ENCODE measurements at places on chromosomes 7 and 10.

GRCh38 chr7:33395340-33395739 lies 266.0 kb downstream of the BBS9 start:
- DNase-seq = peak; percentile 84

DNA sequence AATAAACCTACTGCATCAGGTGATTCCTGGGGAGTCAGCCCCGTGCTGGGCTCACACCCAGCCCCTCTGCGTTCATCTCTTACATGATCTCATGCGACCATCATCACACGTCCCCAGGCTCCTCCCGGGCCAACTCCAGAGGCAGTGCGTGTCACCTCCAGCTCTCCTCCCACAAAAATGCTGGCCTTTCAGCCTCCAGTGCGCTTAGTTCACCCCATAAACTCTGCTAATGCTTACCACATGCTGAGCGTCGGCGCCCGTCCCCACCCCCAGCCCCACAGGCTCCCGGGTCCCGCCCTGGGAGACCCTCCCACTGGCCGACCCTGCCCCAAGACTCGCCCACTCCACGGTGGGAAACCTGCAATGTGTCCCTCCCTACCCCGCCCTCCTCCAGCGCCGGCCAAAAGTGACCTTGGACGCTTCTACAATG lies 816 bp upstream of the SDK1 start:
- DNase-seq = peak; percentile 57

DNA sequence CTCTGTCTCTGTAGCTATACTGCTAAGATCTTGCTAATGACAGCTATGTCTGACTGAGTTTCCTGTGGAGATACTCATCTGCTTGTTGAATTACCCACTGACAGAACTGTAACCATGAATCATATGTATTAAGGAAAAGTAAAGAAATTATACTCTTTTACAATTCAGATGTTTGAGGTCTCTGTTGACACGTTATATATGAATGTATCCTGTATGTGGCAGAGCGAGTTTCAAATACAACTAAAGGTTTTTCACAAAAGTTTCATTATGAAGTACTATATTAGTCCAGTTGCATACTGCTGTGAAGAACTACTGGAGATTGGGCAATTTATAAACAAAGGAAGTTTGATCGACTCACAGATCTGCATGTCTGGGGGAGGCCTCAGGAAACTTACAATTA lies 232.5 kb downstream of the CDK14 start:
- DNase-seq = no peak

DNA sequence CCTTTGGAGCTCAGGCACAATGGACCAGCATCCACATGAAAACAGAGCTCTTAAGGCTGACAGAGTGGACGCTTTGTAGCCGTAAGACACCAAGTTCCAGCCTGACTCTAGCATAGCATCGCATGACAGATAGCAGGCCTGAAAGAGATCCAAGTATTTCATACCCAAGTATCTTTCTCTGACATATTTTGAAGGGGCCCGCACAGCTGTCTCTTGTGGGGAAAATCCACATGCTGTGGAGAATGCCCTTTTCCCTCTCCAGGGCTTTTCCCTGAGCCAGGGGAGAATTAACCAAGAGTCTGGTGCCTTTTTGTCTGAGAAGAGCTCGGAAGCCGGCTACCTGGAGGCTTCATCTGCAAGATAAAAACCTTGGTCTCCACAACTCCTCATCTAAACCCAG lies 51.0 kb downstream of the CFAP46 start:
- DNase-seq = no peak

DNA sequence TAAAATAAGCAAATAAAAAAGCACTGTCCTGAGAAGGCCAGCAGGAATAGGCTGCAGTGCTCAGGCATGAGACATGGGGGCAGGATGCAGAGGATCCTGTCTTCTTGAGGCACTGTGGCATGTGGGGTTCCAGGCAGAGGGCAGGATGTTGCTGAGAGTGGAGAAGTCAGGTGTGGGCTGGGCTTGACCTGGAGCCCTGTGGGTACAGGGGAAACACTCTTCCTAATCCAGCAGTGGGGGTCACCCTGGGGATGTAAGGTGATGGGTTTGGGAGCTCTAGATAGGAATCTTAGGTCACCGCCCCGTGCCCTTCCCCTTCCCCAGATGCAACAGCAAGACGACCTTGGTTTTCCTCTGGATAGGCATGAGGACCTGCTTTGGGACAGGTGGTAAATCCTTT lies 13.6 kb downstream of the SUMF2 start:
- DNase-seq = no peak

DNA sequence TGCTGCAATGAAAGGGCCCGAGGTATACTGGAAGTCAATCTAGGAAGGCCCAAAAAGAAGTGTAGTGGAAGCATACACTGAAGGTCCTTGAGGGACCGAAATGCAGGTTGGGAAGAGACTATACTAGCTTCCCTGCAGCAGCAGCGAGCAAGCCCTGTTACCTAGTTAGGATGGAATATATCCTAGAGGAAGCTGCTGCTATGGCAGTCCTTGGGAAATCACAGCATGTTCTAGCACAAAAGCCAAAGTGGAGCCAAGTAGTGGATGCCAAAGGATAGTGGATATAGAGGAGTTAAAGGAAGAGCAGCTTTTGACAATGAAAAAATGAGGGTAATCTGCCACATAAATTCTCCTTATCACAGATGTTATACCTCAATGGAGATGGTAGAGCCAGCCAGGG lies 123.8 kb upstream of the STARD3NL start:
- no peak for DNase-seq

- DNase-seq = no peak
These were observed 109.6 kb downstream of the NKX6-2 start for GRCh38 chr10:132676193-132676891.

DNA sequence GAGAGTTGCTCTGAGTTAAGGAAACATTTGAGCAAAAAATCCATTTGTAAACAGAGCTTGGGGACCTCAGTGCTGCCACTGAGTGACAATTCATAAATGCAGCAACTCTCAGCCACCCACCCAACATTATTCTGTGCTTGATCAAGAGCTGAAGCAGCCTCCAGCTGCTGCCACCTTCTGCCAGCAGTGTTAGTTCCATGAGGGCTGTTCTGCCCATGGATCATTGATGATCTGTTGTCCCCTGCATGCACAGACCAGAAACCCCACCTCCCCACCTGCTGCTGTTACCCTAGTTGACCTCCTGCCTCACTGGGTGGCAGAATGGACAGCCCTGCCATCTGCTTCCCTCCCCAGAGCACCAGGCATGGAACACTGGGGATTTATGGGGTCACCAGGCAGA lies 305.4 kb downstream of the KCNMA1 start:
- DNase-seq = peak; percentile 74

GRCh38 chr7:80950550-80950967 lies 31.7 kb upstream of the SEMA3C start:
- DNase-seq = no peak

- DNase-seq = no peak
These were observed 32.1 kb downstream of the FAS start for GRCh38 chr10:89022734-89023133.

DNA sequence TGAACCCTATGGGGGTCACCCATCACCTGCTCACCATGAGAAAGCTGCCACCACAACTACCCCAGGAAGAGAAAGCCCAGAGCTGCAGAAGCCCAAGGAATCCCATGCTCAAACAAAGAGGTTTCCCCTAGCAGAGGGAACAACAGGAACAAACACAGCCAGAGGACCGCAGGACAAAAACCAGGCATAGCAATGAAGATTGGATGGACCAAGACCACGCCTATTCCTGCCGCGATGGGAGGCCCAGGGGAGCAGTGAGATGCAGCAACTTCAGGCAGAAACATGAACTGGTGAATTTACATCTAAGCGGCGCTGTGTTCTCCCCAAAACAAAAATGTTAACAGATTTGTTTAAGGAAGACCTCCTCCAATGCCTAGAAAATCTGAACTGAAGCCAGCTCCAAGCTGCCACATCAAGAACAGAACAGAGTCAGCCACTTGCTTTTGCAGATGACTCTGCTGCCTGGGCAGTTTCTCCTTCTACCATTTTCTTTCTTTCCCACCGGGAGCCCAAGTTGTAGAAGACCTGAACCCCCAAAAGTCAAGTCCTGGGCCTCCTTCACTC lies 134.2 kb upstream of the NEBL start:
- no peak for DNase-seq

- DNase-seq = peak; percentile 78
These were observed 11.3 kb downstream of the CPA2 start for GRCh38 chr7:130277763-130278643.

- no peak for DNase-seq
These were observed 23.1 kb downstream of the NRBF2 start for GRCh38 chr10:63156236-63156635.

- peak; percentile 27 for DNase-seq
These were observed 882 bp downstream of the PDCD11 start for GRCh38 chr10:103397191-103397825.

- DNase-seq = no peak
These were observed 45.7 kb upstream of the NXPH1 start for GRCh38 chr7:8387551-8388256.

GRCh38 chr10:126016156-126016805 lies 119.9 kb downstream of the FANK1 start:
- peak; percentile 25 for DNase-seq

DNA sequence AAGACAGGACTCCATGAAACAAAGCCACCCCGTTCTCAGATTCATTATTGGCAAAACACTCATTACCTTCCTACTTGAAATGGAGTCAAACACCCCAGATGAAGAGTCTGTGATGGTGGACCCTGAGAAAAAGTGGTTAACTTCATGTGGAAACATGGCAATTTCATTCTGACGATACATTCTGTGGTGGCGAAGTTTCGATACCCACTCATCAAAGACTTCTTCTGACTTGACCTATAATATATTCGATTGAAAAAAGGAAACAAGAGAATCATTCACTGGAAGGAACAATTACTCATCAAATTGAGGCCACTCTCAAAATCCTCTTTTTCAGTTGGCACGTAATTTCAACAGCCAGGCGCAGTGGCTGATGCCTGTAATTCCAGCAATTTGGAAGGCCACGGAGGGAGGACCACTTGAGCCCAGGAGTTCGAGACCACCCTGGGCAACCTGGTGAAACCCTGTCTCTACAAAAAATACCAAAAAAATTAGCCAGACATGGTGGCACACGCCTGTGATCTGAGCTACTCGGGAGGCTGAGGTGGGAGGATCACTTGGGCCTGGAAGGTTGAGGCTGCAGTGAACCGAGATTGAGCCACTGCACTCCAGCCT lies 108.8 kb upstream of the GSDME start:
- no peak for DNase-seq

DNA sequence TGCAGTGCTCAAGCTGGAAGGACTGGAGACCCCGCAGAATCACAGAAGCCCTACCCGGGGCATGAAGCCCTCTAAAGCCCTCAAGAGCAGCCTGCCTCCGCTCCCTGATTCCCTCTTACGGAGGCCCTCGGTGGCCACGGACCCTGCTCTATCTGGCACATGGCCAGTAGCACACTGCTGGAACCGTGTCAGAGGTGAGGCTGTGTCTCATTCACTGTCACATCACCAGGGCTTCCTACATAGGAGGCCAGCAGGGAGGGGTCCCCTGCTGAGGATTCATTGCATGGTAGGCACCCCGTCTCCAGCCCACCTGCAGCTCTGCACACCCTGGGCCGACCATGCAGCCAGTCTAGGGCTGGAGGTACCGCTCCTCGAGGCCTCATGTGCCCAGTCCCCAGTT lies 259.2 kb downstream of the TNS3 start:
- no peak for DNase-seq

GRCh38 chr7:95859429-95859828 lies 87.1 kb downstream of the DYNC1I1 start:
- no peak for DNase-seq

DNA sequence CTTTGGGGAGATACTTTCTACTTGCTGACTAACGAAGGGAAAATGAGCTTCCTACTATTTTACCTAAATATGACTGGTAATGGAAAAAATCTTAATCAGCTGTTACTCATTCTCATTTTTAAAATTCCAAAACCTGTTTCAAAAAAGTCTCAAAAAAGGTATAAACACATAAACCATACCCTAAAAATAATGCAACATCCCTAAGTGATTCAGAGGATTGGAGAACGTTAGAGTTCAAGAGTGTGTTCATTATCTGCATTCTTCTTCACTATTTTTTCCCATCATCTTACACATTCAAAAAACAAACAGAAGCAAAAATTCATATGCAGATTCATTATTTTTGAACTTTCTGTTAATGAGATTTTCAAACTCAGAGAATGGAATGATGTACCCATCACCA lies 150.4 kb upstream of the GNAI1 start:
- no peak for DNase-seq

GRCh38 chr7:69817121-69817520 lies 218.8 kb downstream of the AUTS2 start:
- DNase-seq = no peak

- no peak for DNase-seq
These were observed 46.3 kb downstream of the SPAG6 start for GRCh38 chr10:22391600-22391999.

DNA sequence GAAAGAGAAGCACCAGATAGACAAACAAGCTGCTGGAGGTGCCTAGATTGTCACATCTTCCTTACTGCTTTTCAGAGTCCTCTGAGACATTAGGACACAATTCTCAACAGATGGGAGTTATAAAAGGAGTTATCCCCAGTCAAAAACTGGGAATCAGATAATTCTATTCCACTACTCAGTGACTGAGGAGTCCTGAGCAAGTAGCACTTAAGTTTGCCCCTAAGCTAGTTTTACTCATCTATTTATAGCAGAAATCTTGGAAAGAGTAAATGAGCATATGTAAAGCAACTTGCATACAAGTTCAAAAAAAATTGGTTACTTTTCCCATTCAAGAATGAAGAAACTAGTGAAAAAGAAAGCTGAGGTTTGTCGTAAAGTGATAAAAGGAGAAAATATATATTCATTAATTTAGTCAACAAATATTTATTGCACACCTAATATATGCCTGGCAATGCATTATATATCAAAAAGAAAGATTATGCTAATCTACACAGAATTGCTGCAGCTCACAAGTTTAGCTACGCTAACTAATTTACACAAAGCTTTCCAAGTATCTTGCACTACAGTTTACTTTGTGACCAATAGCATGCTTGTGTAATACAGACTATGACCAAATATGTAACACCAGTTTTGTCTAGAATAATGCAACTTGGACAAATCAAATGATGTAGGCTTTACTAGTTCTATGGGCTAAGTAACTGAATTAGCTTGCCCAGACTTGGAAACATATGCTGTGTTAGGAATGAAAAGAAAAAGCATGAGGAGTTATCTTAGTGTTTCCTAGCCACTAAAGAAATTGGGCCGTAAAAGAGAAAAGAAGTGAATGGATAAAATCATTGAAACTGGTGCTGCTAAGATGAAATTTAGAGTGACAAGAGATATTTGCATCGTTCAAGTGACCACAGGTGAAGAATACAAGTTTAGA lies 106.3 kb downstream of the GRM3 start:
- DNase-seq = no peak

GRCh38 chr7:131370523-131370968 lies 42.9 kb downstream of the MKLN1 start:
- DNase-seq = no peak

GRCh38 chr10:11578802-11579255 lies 32.6 kb downstream of the USP6NL start:
- no peak for DNase-seq

- peak; percentile 29 for DNase-seq
These were observed 84.4 kb downstream of the OTUD1 start for GRCh38 chr10:23523251-23523650.

- DNase-seq = peak; percentile 34
These were observed 66.6 kb downstream of the PWWP2B start for GRCh38 chr10:132463333-132464255.

GRCh38 chr7:30330134-30331111 lies 46.0 kb downstream of the ZNRF2 start:
- DNase-seq = no peak
